ENCODE measurements at places on chromosomes 3 and 15. TPM values are rescaled to one million over a fixed set of nuclear protein-coding genes. Genes with fewer than 3 reads are reported as not detected.

The SCN5A gene
- total RNA-seq: 239 TPM

- no peak for DNase-seq
Observed at GRCh38 chr3:52846432-52846965, 11.7 kb upstream of the MUSTN1 start.

GRCh38 chr3:178001670-178002101 lies 534.5 kb upstream of the KCNMB2 start:
- no peak for DNase-seq

DNA sequence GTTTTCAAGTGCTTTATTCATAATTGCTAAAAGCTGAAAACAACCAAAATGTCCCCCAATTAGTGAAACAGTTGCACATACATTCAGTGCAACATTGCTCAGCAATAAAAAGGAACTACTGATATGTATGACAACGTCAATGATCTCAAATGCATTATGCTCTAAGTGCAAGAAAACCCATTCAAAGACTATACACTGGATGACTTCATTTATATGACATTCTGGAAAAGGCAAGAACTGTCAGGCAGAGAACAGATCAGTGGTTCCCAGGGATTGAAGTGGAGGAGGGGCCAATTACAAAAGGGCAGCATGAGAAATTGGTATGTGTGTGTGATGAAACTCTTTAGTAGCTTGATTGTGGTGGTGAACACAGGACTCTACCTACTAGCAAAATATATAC lies 585.6 kb downstream of the TBL1XR1 start:
- DNase-seq: no peak

GRCh38 chr15:75200765-75201615 lies 692 bp upstream of the C15orf39 start:
- no peak for DNase-seq

The ZWILCH gene
- 2.0 TPM for total RNA-seq

DNA sequence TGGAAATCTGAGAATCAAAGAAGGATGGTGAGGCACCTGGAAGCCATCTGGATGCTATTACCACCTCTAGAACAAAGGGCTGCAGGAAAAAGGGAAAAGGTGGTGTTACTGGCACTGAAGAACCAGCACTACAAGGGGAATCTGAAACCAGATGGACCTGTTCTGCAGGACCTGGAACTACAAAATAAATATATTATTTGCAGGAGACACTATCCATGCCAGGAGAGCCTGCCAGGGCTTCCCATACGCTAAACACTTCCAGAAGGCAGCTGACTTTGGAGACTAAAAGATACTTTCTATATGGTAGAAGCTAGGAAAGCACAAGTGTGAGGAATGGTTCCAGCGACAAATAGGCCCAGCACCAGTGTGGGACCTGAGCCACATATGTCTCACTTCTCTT lies 83.4 kb upstream of the POU1F1 start:
- DNase-seq: no peak

DNA sequence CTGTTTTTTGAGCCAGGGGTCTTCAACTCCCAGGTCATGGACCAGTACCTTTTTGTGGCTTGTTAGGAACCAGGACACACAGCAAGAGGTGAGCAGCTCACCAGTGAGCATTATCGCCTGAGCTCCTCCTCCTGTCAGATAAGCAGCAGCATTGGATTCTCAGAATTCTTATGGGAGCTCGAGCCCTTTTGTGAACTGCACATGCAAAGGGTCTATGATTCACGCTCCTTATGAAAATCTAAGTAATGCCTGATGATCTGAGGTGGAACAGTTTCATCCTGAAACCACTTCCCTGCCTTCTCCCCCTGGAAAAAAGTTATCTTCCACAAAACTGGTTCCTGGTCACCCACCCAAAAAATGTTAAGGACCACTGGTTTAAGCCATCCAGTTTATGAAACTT lies 1047.6 kb downstream of the OTOL1 start:
- no peak for DNase-seq

The AHSG gene
- not detected for total RNA-seq

The RBMS3 gene
- total RNA-seq: 25.3 TPM

The DUOXA1 gene
- total RNA-seq: 0.30 TPM

DNA sequence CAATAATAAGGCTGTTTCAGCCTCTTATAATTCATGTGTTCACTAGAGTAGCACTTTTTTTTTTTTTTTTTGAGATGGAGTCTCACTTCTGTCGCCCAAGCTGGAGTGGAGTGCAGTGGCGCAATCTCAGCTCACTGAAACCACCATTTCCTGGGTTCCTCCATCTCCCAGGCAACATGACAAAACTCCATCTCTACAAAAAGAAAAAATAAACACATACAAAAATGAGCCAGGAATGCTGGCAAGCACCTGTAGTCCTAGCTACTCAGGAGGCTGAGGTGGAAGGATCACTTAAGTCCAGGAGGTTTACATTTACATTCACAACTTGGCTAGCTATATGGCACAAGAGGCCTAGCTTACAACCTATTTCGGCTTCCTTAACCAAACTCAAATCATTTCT lies 6.8 kb downstream of the USP4 start:
- DNase-seq: no peak

- DNase-seq: no peak
Observed at GRCh38 chr15:28103831-28104230, 4.7 kb upstream of the OCA2 start.

The ADAMTS7 gene
- 24.2 TPM for total RNA-seq

- peak; percentile 81 for DNase-seq
Observed at GRCh38 chr3:124780356-124780755, 50.1 kb downstream of the UMPS start.

GRCh38 chr3:116432795-116433194 lies 12.5 kb downstream of the LSAMP start:
- DNase-seq: no peak

- DNase-seq: no peak
Observed at GRCh38 chr3:189401196-189401595, 229.4 kb downstream of the TPRG1 start.

The CYFIP1 gene
- 24.1 TPM for total RNA-seq

The VGLL3 gene
- total RNA-seq: 4.0 TPM

DNA sequence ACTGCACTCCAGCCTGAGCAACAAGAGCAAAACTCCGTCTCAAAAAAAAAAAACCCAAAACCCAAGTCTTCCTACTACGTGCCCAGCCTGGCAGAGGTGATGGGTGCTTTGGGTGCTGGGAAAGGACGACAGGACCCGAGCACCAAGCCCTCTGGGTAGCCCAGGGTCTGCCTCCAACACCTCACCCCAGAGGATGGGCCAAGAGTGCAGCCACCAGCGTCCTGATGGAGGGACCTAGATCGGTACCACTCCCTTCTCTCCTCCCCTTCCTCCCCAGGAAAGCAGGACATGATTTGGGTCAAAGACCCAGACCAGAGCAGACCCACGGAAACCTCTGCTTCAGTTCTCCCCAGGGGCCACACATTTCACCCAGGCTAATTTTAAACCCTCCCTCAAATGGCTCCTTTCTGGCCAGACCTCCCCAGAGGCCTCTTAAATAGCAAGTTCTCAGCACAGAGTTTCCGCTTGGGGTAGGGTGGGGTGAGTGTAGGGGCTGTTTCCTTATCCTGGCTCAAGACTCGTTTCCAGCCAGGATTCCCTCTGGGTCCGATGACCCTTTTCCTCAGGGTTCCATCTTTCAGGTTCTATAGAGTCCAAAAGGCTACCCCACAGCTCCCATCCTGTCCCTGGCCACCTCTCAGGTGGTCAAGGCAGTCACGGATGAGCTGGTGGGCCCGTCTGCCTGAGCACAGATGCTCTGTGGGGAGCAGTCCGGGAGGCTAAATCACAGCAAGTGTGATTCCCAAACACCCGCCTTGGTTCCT lies 20.5 kb downstream of the RBPMS2 start:
- DNase-seq: no peak
